Mucosa of gallbladder (tissue), 1 donor: ENCODE measurements at places on chromosomes 12 and 14.
A peak's percentile ranks its signal among the peaks of the same experiment; 100 is the strongest.

- DNase-seq = no peak
These were observed 237.6 kb upstream of the AMIGO2 start for GRCh38 chr12:47317175-47317915.

DNA sequence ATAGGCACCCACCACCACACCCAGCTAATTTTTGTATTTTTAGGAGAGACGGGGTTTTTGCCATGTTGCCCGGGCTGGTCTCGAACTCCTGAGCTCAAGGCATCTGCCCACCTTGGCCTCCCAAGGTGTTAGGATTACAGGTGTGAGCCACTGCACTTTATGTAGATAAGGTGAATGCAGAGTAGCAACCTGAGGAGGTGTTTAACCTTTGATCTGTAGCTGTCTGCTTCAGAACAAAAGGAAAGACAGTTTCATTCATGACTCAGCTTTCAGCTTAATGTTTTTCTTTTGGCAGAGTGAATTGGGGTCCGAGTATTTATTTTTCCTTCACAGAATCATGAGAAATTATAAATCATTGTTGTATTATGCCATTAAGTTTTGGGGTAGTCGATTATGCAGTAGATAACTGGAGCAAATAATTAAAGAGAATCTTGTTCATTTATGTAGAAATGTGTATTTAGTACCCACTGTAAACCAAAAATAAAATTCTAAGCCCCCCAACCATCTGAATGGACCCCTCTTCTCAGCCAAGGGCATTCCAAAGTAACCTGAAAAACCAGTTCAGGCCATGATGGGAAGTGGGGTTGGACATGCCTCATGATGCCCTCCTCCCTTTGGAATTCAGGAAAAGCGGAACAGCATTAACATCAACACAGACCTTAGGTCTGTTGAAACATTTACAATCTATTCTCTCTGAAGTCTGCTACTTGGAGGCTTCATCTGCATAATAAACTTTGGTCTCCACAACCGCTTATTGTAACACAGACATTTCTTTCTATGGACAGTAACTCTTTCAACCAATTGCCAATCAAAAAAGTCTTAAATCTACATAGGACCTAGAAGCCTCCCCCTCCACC is 10.7 kb upstream of the STX2 start:
- peak; percentile 34 for DNase-seq

DNA sequence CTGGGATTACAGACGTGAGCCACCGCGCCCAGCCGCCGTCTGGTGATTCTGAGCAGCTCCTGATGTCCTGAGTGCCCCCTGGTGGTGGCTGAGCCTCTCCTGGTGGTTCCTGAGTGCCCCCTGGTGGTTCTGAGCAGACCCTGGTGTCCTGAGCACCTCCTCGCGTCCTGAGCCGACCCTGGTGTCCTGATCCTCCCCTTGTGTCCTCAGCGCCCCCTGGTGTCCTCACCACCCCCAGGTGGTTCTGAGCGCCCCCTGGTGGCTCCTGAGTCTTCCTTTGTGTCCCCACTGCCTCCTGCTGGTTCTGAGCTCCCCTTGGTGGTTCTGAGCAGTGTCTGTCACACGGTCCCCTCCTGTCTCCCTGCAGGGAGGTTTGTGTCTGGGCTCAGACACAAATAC is 1304.9 kb downstream of the TMEM121 start:
- no peak for DNase-seq

- no peak for DNase-seq
These were observed 137.4 kb downstream of the ANO2 start for GRCh38 chr12:5807514-5808219.

- no peak for DNase-seq
These were observed 24.2 kb downstream of the CRACR2A start for GRCh38 chr12:3728686-3729085.

DNA sequence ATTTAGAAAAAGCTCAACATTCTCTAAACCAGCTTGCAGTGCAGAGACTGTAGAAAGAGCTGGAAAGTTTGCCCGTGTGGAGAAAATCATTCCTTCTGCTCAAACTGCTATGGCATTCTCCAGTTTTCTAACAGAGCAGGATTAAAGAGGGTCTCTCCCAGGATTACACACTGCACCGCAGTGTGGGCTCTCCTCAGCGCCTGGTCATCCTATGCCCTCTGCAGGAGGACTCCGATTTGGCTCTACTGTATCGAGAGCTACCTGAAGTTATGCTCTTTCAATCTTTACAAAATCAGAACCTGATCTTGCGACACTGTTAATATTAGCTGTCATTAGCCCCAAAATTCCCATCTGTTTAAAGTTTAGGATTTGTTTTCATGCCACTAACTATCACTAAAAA is 33.0 kb downstream of the BHLHE41 start:
- DNase-seq = no peak

DNA sequence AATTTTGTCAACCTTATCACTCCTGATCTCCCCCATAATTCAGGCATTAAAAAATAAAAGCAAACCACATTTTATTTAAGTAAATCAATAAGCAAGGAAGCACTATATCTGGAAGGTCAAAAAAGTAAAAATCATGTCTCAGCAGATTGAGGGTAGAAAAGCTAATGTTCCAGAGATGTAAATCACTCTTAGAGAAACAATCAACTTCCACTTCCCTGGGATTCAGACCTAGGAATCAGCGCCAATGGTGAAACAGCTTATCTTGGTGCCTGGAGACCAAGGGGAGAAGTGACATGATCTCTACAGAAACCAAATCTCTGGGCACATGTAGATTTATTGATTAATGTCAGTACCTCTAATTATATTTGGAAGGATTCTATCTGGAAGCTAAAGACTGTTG is 10.9 kb upstream of the SNX6 start:
- no peak for DNase-seq

DNA sequence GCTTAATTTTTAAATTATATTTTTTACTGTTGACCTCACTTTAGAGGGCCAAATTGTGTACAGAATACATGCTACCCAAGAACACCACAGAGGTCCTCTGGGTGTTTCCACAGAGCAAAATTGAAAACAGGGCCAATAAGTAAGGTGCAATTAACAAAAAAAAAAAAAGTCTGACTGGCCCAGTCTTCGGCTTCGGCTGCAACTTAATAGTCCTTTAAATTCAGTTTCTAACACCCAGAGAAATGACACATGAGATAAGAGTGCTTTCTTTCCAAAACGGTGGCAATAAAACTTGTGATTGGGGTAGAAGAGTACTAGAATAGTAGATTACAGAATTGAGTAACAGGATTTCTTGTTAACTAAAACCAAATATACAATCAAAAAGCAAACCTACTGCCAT is 81.3 kb downstream of the MED13L start:
- DNase-seq = no peak

DNA sequence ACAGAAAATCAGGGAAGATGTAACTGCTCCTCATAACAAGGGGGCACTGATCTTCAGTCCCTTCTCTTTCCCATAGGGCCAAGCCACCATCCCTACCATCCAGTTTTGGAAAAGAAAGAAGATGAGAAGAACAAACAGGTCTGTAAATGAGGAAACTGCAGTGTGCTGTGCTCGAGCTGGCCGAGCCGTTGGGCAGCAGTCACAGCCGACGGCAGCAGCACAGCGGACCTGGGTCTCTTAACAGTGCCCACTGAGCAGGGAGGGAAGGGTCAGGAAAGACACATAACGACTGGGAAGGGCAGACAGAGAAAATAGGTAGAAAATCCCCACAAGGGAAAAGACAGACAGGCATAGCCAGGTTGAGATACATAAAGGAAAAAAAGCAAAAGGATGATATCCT is 38.2 kb downstream of the BDKRB1 start:
- no peak for DNase-seq

- no peak for DNase-seq
These were observed 15.0 kb downstream of the TCP11L2 start for GRCh38 chr12:106317406-106318082.

DNA sequence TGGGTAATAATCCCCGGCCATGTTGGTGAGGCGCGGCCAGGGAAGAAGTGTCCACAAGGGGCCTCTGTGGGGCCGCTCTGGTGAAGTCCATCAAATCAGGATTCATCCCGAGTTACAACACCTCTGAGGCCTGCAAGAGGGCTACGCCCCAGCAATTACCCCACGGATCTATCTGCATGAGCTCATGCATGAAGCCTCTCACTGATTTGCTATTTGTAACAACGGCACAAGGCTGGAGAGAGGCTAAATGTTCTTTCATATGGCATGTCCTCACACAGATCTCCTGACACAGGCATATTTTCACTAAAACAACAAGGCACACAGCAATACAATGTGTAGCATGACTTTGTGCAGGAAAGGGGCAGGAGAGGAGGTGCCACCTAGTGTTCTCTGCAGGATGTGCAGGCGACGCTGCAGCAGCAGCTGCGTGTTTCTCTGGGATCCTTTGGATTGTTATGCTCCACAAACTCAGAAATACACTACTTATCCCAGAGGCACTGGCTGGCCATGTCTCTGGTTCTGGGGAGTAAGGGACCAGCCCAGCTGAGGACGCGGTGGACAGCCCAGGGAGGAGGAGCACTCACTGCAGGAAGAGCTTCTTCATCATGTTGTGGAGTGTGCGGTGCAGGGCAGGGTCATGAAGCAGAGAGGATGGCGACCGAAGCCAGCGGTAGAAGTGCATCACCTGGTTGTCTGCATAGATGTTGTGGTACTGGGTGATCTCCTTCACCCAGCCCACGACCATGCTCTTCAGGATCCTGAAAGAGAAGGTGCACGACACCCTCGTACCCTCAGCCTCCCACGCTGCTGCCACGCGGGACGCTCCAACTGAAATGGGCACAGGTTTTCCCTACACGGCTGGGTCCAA is 20.2 kb downstream of the P2RX2 start:
- no peak for DNase-seq

GRCh38 chr12:94650143-94651056 is at the start of gene TMCC3:
TSS of gene TMCC3 (minus strand) at chr12:94650557. CDS start at chr12:94650430, 127 bp downstream.
- DNase-seq = no peak

DNA sequence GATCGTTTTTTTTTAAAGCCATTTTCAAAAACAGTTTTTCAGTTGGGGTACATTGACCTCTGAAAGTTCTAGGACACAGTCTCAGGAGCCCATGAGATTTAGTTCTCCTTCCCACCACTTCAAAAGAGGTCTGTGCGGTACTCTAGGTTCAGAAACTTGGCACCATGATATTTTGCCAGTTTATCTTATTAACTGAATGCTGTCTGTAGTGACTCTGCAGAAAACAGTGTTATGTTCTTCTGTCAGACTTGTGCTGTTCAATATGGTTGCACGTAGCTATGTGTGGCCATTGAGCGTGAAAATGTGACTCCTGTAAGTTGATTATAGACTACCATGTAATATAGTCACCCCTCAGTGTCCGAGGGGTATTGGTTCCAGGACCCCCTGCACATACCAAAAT is 35.9 kb downstream of the CRADD start:
- DNase-seq = no peak

DNA sequence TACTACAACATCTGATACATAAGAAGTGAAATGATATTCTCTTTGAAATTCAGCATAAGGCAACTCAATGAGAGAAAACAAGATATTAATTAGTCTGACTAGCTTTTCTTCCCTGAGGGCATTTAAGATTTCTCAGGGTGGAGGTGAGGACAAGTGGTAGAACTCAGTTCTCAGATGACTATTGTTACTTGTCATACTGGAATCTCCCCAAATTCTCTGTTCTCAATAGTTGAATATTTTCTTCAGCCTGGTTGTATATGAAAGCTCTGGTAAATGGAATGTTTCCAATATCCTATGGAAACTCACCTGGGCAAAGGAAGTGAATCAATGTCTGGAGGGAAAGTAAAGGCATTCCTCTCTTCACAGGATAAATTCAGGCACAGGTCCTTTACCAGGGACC is 18.2 kb upstream of the ITGA5 start:
- DNase-seq = no peak

DNA sequence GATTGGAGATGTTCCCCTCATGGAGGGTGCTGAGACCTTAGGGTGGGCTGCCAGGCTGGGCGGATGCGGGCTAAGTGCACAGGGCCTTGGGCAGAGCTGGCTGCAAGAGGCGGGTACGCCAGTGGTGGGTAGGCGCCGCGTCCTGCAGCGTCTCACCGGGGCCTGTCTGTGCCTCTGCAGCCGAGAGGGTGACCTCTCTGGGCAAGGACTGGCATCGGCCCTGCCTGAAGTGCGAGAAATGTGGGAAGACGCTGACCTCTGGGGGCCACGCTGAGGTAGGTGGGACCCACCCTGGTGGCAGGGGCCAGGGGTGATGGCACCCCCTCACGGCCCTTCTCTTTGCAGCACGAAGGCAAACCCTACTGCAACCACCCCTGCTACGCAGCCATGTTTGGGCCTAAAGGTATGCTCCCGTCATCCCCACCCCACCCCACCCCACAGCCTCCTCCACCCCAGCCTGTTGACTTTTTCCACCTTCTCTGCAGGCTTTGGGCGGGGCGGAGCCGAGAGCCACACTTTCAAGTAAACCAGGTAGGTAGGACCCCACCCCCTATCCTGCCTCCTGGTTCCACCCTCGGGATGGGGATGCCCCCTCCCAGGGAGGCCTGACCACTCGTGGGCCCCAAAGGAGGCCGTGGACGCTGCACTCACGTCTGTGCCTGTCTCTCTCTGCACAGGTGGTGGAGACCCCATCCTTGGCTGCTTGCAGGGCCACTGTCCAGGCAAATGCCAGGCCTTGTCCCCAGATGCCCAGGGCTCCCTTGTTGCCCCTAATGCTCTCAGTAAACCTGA is 1.5 kb downstream of the CRIP1 start:
- DNase-seq = no peak

- no peak for DNase-seq
These were observed 13.4 kb downstream of the C1S start for GRCh38 chr12:7073946-7074345.

DNA sequence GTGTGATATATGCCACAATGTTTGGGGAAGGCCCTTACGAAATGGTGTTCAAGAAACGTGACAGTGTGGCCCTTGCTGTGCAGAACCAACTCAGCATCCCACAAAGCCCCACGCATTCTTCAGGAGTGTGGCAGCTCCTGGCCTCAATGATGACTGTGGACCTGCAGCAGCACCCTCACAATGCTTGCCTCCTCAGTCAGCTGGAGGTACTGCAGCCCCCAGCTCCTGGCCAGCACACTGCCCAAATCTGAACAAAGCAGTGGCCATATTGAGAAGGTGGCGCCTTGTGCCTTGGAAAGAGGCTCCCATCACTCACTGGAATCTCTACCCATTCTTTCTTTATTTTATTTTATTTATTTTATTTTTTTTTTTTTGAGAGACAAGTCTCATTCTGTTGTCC is 10.4 kb downstream of the POLE2 start:
- no peak for DNase-seq

DNA sequence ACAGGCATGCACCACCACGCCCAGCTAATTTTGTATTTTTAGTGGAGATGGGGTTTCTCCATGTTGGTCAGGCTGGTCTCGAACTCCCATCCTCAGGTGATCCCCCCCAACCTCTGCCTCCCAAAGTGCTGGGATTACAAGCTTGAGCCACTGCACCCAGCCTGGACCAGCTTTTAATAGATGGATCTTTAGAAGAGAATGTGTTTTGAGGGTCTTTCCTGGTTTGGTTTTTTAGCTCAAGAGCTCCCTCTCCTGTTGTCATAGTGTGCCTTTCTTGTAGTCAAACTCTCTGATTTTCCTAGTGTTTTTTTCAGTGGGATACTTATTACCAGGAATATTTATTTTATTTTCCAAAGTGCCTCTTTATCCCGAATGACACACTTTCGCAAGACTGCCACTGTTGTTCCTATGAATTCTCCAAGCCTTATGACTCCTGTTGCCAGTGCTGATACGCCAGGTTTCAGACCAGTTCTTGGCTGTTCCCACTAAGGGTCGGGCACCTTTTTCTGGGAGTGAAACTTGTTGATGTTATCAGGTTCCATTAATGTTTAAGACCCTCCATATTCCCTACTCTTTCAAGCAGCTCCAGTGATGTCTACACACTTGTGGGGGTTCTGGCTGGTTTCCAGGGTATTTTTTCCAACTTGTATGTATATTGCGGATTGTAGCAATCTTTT is 31.5 kb upstream of the LIMA1 start:
- DNase-seq = no peak

- DNase-seq = peak; percentile 62
These were observed 68.2 kb upstream of the E2F7 start for GRCh38 chr12:77133566-77133965.
